Effector memory CD4-positive, alpha-beta T cell (primary cell): ENCODE measurements at places on chromosomes 16 and 17.
A peak's percentile ranks its signal among the peaks of the same experiment; 100 is the strongest.

- H3K27me3 ChIP-seq = no peaks in the 10 kb centered on the region
- H3K27ac ChIP-seq = no peak overlapping the region
Observed at GRCh38 chr16:5551909-5552308, 454.3 kb upstream of the EEF2KMT start.

DNA sequence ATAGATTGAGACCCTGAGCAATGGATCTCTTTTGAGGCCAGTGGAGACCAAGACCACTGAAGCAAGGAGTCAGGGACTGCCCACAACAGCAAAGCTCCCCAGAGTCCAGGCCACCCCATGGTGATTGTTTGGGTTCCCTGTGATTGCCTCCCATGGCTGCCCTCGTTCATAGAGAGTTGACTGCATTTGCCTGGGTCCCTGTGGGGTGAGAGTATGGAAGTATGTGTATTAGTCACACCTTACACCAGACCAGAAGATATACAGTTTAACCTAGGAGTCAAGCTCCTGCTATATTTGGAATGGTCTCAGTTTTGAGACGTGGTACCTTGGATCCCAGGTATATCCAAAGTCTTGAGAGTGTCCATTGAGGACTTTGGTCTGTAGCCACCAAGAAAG lies 20.2 kb downstream of the HLF start:
- no peak for DNase-seq
- no peaks in the 10 kb centered on the region for H3K36me3 ChIP-seq
- no peaks in the 10 kb centered on the region for H3K4me1 ChIP-seq

DNA sequence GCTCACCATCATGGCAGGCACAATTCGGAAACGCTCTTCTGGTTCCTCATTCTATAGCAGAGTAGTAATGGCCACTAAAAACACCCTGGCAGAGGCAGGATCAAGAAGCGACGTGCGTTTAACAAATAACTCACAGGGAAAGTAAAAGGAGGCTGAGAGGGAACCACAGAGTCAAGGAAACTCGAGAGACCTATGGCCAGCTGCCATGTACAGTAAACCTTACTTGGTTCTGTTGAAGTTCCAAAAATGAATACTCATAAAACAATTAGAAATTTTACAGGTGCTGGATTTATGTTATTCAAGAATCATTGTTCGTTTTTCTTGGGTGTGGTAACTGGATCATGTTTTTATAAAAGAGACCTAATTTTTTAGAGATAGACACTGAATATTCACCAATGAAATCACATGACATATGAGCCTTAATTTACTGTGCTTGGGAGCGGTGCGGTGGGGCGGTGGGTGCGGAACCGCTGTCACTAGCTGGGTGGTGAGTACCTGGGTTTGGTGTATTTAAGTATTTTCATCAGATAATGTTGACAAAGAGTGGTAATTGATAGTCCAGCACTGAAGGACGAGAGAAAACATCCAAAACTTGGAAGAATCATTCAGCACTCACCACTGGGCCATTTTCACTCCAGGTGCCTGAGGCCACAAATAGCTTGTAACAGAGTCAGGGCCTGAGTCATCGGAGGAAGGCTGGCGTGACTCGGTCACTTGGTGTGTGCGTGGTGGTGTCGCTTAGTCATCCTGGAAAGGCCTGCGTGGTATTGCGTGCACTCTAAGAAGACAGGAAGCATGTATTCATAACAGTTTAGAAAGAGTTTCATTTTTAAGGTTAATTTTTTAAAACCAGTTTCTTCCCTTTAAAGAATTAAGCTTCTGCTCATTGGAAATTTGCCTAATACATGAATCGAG lies 135.4 kb upstream of the CHMP6 start:
- H3K4me3 ChIP-seq = no peak overlapping the region
- H3K27me3 ChIP-seq = no peaks in the 10 kb centered on the region
- peaks cover 20% of the 10 kb centered on the region for H3K4me1 ChIP-seq
- H3K27ac ChIP-seq = no peak overlapping the region
- DNase-seq = peak; percentile 28
- no peaks in the 10 kb centered on the region for H3K36me3 ChIP-seq

DNA sequence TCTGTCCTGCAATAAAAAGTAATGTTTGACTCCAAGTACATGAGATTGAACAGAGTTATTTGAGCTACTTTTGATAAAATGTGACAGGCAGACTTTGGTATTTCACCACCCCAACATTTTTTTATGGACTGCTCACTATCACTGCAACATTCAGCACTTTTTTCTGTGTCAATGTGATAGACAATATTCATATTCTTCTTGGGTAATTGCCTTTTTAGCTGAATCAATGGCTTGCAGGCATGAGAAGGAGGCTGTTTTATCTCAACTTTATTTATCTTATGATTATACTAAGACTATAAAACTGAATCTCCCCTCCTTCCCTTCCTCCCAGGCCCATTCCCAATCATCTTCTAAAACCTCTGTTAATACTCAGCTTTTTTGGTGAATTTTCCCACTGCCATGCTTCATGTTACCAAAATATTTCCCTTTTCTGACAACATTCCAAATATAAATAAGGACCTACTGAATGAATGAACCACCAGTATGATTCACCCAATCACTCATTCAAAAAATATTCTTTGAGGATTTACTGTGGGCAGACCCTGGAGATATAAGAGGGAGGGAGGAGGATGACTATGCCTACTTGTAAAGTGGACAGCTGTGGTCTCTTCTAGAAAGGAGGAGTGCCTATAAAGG lies 67.6 kb downstream of the CDH13 start:
- no peak overlapping the region for H3K4me3 ChIP-seq
- DNase-seq = no peak

DNA sequence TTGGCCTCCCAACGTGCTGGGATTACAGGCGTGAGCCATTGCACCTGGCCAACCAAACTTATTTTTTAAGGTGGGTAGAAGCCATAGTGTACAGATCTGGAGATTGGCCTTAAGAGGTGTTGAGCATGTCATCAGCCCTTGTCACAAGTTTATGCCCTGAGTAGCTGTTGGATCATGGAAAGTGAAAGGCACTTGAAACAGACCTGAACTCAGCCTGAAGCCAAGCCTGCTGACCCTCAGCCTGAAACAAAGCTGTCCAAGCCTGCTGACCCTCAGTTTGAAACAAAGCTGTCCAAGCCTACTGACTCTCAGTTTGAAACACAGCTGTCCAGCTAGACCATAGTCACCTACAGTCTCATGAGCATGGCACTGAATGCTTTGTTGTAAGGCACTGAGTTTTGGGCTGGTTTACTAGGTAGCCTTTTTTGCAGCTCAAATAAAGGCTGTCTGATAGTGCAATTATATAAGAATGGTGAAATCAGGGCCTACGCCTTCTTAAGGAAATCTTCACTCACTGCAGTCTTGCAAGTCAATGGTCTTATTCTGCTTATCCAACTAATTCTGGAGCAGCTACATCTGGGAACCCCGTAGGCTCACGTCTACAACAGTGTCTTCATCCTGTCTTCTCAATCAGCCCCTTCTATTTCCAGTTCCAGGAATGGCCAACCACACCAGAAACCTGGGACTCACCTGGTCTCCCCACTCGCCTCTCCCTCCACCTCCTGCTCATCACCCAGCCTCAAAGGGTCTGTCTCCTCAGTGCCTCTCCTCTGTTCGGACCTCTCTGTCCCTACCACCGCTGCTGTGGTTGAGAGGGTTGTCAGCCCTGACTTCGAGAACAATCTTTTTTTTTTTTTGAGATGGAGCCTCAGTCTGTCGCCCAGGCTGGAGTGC lies 2.9 kb upstream of the NPIPB15 start:
- DNase-seq = no peak
- no peaks in the 10 kb centered on the region for H3K4me1 ChIP-seq
- H3K4me3 ChIP-seq = no peak overlapping the region
- no peak overlapping the region for H3K27ac ChIP-seq
- H3K27me3 ChIP-seq = no peaks in the 10 kb centered on the region
- H3K36me3 ChIP-seq = no peaks in the 10 kb centered on the region

DNA sequence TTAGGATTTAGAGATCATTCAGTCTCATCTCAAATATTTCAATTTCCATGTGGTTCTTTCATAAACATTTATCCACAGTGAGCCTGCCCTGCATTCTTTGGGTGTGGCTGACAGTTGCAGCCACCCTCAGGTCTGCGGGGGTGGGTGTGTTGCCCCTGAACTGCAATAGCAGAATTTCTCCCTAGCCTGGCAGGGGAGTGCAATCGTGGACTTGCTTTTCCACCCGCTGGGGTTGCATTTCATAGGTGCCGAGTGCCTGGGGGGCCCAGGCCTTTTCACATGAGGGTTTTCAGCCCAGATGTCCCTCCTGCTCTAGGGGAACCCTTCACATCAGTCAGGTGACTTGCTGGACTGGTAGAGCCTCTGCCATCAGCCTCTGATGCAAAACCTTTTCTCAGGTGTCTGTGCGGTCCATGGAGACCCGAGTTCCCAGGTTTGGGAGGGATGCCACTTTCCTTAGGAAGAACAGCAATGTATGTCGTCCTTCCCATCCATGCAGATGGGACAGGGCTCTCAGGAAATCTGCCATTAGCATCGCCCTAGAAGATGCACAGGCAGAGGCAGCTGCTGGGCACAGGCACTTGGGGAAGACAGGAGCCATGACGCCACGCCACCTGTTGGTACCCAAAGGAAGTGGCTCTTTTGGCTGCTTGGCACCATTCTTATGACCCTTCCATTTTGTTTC lies 2.4 kb upstream of the USP36 start:
- H3K4me3 ChIP-seq = no peak overlapping the region
- H3K27ac ChIP-seq = no peak overlapping the region
- H3K27me3 ChIP-seq = no peaks in the 10 kb centered on the region
- peaks cover 18% of the 10 kb centered on the region for H3K4me1 ChIP-seq
- DNase-seq = peak; percentile 50

DNA sequence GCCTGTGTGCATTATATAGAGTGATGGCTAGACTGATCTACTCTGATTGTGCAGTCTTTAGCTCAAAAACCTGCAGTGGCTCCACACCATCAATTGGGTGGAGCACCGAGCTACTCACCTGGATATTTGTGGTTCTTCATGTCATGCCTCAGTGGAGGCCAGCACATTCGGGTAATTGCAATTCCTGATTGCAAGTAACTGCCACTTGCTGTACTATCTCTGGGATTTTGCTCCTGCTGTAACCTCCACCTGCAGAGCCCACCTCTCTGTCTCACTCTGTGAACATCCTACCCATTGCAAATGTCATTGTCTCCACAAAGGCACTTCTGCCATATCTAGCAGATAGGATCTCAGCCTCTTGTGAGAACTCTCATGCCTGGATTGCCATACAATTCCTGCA lies 1.7 kb upstream of the CCL1 start:
- no peaks in the 10 kb centered on the region for H3K4me1 ChIP-seq
- no peak overlapping the region for H3K4me3 ChIP-seq
- H3K27me3 ChIP-seq = no peaks in the 10 kb centered on the region
- no peak overlapping the region for H3K27ac ChIP-seq
- no peak for DNase-seq
- H3K36me3 ChIP-seq = no peaks in the 10 kb centered on the region

- peaks cover 35% of the 10 kb centered on the region for H3K4me1 ChIP-seq
- H3K27ac ChIP-seq = peak overlapping the region; percentile 77
- no peak overlapping the region for H3K4me3 ChIP-seq
- DNase-seq = no peak
Observed at GRCh38 chr16:2008009-2008526, 1.6 kb downstream of the ZNF598 start.
